ENCODE measurements at places on chromosomes 2 and 18.

GRCh38 chr2:181847702-181848101 is 43.8 kb upstream of the ITPRID2 start:
- DNase-seq: no peak

GRCh38 chr2:45585267-45585861 is 25.7 kb downstream of the SRBD1 start:
- DNase-seq: no peak

DNA sequence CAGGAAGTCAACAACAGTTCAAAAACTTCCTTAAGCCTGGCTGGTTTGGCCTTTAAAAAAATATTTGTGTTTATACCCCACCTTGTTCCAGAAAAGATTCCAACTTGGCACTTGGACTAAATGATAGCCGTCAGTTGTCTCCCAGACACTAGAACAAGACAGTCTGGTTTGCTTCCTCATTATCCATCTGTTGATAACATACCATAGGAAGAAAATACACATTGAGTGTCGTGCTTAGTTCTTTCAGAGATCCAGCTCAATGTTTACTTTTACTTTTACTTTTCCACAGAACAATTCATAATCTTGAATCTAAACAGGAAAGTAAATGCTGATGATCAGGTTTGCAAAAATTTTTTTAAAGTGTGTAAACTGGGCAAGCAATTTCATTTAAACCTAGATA is 2.4 kb upstream of the VPS54 start:
- no peak for DNase-seq

- DNase-seq: no peak
These were observed 73.8 kb upstream of the THUMPD2 start for GRCh38 chr2:39852831-39853230.

DNA sequence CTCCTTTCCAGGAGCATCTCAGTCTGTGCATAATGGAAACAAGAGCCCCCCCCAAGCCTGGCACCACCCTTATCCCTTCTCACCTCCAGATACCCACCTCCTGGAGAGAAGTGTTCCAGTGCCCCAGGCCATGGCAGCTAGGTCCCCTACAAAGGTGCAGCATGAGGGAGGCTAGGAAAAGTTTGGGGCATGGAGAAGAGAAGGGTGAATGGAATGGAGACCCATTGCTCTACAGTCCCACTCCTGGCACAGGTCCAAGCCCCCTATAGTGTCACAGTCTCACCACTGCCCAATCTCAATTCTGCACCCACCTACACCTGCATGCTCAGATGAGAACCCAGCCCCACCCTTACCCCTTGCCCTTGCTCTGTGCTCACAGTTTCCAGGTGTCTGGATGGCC is 897 bp downstream of the SLC23A3 start:
- DNase-seq: no peak

Measured in activated T-helper 9 cell treated with anti-CD3 and anti-CD28 coated beads, Interleukin-2, amount 50 U/mL, for 16 hours (primary cell).